ENCODE measurements at places on chromosomes 1 and 21.

GRCh38 chr1:42922687-42923366 lies 35.8 kb downstream of the SLC2A1 start:
- no peak for DNase-seq

GRCh38 chr21:45253180-45253579 lies 34.5 kb downstream of the POFUT2 start:
- DNase-seq: no peak

DNA sequence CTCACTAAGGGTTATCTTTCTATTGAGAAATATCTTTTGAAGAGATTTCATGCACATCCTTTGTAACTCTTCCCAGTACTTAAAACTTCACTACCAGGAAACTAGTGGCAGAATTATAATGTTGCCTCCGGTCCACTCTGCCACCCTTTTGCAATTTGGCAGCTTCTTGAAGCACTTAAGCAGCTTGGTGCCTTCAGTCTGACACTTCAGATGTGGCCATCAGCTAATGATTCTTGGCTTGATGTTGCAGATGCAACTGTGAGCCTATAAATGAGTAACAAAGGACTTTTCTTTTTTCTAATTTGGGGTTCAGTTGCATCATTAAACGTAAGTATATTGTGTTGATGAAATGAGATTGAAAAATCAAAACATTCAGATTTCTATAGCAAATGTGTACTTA lies 187.5 kb upstream of the C21orf91 start:
- DNase-seq: no peak

GRCh38 chr1:110059133-110059863 lies 11.2 kb downstream of the ALX3 start:
- DNase-seq: no peak

GRCh38 chr1:4626560-4627319 lies 27.7 kb upstream of the AJAP1 start:
- DNase-seq: no peak

- no peak for DNase-seq
These were observed 145.1 kb downstream of the KCNJ6 start for GRCh38 chr21:37771181-37771580.

- no peak for DNase-seq
These were observed 1.7 kb upstream of the SFN start for GRCh38 chr1:26861286-26861701.

DNA sequence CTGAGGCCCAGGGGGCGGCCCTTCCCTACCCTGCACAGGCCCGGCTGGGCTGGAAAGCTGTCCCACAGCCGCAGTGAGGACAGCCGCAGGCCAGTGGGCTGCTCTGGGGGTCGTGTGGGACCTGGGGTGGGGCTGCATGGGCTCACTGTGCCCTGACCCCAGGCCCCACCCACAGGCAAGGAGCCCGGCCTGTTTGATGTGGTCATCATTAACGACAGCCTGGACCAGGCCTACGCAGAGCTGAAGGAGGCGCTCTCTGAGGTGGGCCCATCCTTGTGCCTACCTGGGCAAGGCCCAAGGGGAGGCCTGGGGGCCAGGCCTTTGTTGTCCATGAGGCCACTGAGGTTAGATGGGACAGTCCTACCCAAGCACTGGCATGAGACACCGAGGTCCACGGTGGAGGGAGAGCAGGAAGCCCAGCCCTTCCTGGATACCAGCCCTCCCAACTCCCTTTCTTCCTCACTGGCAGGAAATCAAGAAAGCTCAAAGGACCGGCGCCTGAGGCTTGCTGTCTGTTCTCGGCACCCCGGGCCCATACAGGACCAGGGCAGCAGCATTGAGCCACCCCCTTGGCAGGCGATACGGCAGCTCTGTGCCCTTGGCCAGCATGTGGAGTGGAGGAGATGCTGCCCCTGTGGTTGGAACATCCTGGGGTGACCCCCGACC lies 1.4 kb upstream of the GJC2 start:
- no peak for DNase-seq

DNA sequence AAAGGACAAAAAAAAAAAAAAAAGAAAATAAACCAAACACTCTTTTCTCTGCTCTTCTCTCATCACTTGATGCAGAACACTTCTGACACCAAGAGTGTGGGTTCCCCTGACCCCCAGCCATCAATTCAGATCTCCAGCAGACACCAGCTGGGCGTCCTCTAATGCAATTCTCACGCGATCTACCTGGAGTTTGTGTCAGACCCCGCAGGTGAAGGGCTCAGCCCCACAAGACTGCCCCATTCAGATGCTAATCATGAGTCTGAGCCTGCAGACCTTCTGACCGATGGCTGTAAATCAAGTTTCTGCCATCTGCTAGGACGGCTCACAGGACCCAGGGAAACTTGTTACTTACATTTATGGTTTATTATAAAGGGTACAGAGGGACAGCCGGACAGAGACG lies 133.6 kb upstream of the C1orf174 start:
- no peak for DNase-seq

DNA sequence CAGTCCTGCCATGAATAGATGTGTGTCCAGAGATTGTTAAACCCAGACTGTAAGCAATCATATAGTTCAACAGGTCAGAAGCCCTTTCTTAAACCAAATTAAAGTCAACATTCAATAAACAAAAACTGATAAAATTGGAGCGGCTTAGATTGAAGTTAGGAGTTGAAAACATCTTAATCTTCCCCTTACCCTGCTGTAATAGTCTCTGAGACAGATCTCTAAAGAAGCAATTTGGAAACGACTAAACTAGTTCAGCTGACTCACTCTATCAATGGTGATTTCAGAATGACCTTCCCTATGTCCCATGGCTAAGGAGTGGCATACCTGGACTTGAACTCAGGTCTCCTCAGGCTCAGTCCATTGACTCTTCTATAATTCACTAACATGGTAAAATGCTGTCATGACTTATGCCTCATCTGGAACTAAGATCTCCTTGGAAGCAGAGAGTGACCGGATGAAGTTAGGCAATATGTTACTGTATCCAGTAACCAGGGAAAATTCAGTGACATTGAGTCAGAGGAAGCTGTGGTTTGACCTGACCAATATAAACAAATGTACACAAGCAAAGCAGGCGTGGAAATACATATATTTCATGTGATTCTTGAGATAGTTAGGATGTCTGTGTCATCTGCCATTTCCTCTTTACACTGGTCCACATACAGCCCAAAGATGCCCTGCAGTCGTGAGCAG lies 30.1 kb downstream of the SGIP1 start:
- DNase-seq: no peak

- no peak for DNase-seq
These were observed 119.8 kb downstream of the ZZZ3 start for GRCh38 chr1:77562596-77563150.

GRCh38 chr1:106292130-106292529 lies 764.3 kb upstream of the PRMT6 start:
- no peak for DNase-seq

DNA sequence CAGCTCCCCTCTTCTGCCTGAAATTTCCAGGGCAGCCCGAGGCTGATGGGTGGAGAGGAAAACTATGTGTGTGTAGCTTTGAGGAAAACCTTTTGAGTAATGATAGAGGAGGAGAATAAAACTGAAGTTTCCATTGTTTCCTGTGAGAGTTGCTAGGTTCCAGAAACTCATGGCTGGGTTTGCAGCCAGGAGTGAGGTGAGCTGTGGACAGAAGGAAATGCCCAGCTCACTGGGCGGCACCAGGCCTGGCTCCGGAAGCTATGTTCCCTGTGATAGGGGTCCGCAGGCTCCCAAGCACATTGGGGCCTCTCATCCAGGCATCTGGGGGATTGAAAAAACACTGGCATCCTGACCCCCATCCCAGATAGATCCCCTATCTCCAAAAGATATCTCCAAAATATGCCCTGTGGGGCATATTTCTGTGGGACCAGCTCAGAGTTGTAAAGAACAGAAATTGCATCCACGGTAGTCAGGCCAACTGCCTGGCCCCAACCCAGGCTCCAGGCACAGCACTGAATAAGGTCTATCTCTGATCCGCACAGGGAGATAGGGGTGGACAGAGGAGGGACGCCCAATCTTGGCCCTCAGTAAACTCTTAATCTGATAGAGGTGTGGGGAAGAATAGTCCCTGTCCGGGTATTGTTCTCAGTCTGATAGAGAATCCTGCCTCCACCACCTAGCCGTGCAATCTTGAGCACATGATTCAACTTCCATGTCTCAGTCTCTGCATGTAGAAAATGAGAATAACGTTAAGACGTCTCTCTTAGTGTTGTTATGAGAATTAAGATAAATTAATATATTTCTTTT lies 1.8 kb upstream of the HSPG2 start:
- no peak for DNase-seq

DNA sequence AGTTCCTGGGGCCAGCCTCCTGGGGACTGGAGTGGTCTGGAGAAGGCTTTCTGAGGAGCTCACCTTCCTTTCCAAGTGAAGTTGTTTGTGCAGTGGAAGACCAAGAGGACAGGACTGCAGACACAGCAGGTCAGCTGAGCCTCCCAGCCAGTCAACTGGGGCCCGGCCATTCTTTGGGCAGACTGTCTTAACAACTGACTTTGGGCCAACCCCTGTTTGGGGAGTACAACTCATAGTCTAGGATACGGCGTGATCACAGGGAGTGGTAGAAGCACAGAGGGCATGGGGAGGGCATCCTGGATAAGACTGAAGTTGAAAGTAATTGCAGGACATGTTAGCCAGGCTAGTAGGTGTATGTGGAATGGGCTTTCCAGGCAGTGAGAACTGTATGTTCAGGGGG lies 50.3 kb downstream of the PGM1 start:
- no peak for DNase-seq

DNA sequence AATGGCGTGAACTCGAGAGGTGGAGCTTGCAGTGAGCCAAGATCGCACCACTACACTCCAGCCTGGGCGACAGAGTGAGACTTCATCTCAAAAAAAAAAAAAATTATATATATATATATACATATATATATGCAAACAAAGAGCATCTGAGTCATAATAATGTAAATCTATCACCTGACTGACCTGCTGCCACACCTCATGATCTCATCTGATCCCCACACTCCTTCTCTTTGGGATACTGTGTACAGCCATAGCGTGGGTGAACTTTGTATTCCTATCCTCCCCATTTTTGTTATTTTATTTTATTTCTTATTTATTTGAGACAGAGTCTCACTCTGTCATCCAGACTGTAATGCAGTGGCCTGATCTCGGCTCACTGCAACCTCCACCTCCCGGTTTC lies 2.6 kb upstream of the HDAC1 start:
- DNase-seq: no peak

GRCh38 chr1:11740258-11741192 lies 4.6 kb downstream of the AGTRAP start:
- DNase-seq: no peak

- DNase-seq: no peak
These were observed 22.4 kb downstream of the DSTYK start for GRCh38 chr1:205189131-205189530.

DNA sequence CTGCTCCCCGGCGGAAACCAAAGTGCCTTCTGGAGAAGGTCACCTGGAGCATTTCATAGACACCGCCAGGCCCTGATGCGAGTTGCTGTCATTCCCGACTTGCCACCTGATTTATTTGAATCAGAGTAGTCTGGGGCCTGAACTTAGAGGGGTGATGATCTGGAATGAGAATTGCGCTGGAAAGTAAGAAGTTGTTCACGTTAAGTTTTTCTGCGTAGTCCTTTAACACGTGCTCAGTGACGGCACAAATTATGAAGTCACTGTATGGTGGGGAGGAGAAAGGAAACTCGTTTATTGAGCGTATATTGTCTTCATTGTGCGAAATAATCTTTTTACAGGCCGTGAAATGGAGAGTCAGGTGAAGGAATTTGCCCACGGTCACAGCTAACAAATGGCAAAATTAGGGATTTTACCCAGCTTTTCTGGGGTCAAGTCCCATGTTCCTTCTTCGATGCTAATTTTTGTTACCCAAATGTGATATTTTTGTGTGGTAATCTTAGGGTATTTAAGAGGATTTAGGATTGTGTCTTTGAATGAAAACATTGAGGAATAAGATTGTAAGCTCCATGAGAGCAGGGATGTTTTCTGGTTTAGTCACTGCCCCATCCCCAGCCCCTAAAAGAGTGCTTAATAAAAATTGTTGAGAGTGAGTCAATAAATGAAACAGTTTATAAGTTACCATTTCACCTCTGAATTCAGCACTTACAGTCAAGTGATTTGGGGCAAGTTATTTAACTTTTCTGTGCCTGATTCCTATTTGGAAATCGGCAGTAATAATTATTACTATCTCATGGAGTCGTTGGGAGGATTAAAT lies 46.4 kb upstream of the NBL1 start:
- DNase-seq: no peak

GRCh38 chr1:61171974-61172373 lies 89.6 kb downstream of the NFIA start:
- no peak for DNase-seq

- no peak for DNase-seq
These were observed 6.3 kb downstream of the INTS11 start for GRCh38 chr1:1318131-1318652.

GRCh38 chr1:239128541-239128940 lies 257.8 kb upstream of the CHRM3 start:
- no peak for DNase-seq

DNA sequence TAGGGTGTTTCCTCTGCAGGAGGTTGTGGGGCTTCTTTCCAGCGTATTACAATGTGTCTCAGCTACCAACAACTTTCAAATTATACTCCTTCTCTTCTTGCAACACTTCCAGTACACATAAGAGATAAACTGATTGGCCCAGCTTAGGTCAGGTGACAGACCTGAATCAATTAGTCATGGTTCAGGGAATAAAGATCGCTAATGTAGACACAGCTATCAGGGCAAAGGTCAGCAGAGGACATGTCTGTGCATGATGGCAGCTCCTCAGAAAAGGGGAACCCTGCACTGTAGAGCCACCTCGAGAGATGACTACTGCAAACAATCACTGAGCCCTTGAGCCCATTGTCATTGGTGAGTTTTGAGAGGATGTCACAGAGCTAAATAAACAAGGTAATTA lies 36.8 kb upstream of the PKN2 start:
- DNase-seq: no peak

- DNase-seq: no peak
These were observed 38.9 kb downstream of the LEPR start for GRCh38 chr1:65459397-65459768.

DNA sequence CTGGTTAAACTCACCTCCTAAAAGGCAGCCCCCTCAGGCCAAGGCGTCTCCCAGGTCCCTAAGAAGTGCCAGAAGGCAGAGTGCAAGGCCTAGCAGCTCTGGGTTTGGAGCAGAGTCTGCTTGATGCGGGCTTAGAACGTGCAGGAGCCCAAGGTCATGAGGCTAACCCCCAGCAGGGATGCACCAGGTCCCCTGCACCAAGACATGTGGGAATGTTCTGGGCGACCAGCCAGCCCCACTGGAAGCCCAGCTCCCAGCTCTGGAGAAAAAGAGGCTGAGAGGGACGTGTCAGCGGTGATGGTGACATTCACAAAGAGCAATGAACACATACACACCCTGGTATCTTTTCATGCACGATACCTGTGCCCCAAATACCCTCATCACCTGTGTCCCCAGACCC lies 5.1 kb downstream of the LRRN2 start:
- no peak for DNase-seq

- no peak for DNase-seq
These were observed 434.7 kb upstream of the ADGRL4 start for GRCh38 chr1:79441238-79441637.

- no peak for DNase-seq
These were observed 32.4 kb downstream of the COA6 start for GRCh38 chr1:234405676-234406075.

Data from stimulated activated CD8-positive, alpha-beta memory T cell treated with anti-CD3 and anti-CD28 coated beads, Interleukin-7, amount 100 ng/mL, for 1 hour (primary cell).